ENCODE measurements at places on chromosomes 7 and 10. TPM values are rescaled to one million over a fixed set of nuclear protein-coding genes. Genes with fewer than 3 reads are reported as not detected.

MYL10 gene
- not detected for total RNA-seq

CREB5 gene
- 5.8 TPM for total RNA-seq

TAS2R41 gene
- not detected for total RNA-seq

CPA2 gene
- not detected for total RNA-seq

EGR2 gene
- 0.14 TPM for total RNA-seq

GDF2 gene
- total RNA-seq = not detected

BTBD16 gene
- total RNA-seq = not detected

PLAC9 gene
- total RNA-seq = 12.3 TPM

SRRM3 gene
- total RNA-seq = 2.0 TPM

GJD4 gene
- not detected for total RNA-seq

CPA5 gene
- total RNA-seq = not detected

NET1 gene
- total RNA-seq = 8.8 TPM

LANCL2 gene
- 16.1 TPM for total RNA-seq

DGKI gene
- total RNA-seq = 4.0 TPM

CACNB2 gene
- total RNA-seq = 9.0 TPM

SLC29A4 gene
- total RNA-seq = 3.8 TPM

WNT8B gene
- not detected for total RNA-seq

CCDC172 gene
- not detected for total RNA-seq

PTEN gene
- total RNA-seq = 169 TPM

OR2A1 gene
- not detected for total RNA-seq

ACTL6B gene
- total RNA-seq = not detected

NAT16 gene
- total RNA-seq = not detected

DGKB gene
- total RNA-seq = 0.14 TPM

PNLIPRP3 gene
- total RNA-seq = 0.09 TPM

SEMA3D gene
- total RNA-seq = 12.1 TPM

SAP25 gene
- not detected for total RNA-seq

ZNF467 gene
- 0.28 TPM for total RNA-seq

NPFFR1 gene
- total RNA-seq = not detected

OR2A12 gene
- not detected for total RNA-seq

ADAM22 gene
- 0.37 TPM for total RNA-seq

LFNG gene
- 0.43 TPM for total RNA-seq

CUEDC2 gene
- total RNA-seq = 52.5 TPM

HOXA5 gene
- total RNA-seq = 1.4 TPM

CARD11 gene
- total RNA-seq = 0.43 TPM

SPDYE2B gene
- not detected for total RNA-seq

CCL24 gene
- 0.28 TPM for total RNA-seq

CNPY1 gene
- not detected for total RNA-seq

HTRA1 gene
- 218 TPM for total RNA-seq

PTN gene
- total RNA-seq = 27.8 TPM

TRIL gene
- 1.3 TPM for total RNA-seq

NKX1-2 gene
- total RNA-seq = not detected
